Posterior cingulate gyrus (tissue), 11 donors: ENCODE measurements at places on chromosomes 2 and 18.

DNA sequence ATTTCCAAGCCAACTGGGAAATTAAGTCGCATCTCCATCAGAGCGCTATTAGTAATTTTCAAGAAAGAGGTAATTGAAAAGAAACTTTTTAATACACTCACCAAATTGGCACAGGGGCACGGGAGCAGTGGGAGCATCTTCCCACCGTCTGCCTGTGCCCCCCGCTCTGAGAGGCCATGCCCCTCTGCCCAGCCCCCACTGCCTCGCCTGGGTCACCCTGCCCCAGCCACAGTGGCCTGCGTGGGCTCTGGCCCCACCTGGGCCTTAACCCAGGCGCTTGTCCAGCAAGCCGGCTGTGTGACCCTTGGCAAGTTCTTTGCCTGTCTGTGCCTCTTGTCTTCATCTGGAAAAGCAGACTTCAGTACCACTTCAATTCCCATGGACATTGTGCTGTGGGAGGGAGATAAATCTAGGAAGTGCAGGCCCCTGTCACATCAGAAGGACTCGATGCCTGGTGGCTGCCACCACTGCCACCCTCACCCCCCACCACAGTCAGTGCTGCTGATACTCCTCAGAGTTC, 31.9 kb downstream of the GLI2 start:
- DNase-seq = no peak

DNA sequence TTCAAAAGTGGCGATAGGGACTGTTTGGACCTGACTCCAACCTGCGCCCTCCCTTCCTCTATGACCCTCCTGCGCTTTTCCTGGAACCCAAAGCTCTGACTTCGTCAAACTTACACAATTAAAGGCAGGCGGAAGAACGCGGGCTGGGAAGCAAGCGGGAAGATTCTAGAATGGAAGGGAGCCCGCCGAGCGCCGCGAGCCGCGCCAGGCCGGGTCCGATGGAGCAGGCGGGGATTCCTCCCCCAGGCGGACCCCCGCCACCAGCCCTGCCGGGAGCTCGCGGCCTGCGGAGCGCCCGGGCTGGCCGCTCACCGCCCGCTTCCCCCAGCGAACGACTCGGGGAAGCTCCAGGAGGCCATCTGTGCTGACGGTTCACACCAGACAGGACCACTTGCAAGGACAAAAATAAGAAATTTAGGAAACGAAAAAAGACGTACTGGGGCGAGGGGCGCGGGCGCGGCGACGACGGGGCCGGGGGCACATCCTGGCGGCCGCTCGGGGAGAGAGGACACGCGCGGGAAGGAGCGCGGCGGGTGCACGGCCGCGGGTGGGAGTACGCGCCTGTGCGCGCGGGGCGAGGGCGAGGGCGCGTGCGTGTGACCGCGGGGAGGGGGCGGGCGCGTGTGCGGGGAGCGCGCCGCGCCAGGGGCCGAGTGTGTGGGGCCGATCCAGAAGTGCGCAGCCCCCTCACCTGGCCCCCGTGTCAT, 1.1 kb upstream of the SALL3 start:
- peak; percentile 76 for DNase-seq

DNA sequence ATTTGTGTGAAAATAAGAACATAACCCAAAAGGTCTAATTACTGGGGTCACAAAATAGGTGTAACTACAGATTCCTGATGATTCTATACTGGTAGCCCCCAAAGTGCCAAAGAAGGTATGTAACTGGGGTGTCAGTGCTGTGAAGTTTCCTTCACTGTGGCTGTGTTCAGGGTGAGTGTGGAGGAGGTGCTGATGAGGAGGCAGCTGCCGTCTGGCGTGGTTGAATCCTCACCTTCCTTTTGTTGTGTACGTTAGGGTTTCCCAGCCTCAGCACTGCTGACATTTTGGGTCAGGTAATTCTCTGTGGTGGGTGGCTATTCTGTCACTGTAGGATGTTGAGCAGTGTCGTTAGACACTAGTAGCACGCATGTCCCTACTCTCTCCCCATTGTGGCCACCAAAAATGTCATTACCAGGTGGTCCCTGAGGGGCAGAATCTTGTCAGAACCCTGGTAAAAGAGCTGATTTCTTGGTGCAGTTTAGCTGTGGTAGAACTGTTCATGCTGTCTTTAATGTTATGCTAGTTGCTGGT, 31.5 kb downstream of the ADNP2 start:
- DNase-seq = no peak

- DNase-seq = no peak
Observed at GRCh38 chr2:18834341-18834740, 245.0 kb upstream of the NT5C1B start.

DNA sequence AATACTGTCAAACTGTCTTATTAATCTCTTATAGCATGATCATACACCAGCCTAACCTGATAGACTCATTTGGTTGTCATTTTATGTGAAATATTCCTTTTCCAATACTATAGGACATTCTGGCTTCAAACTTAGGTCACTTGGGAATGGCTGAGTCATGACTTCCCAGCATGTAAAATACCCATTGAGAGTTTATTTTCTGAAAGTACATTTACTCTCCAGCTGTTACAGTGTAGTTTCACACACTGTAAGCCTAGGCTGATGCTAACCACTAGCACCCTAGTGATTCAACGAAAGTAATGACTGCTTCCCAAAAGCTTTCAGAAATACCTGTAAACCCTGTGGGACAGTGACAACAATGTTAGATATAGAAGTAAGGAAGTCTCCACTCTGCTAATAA, 93.8 kb downstream of the FIGN start:
- DNase-seq = no peak

- no peak for DNase-seq
Observed at GRCh38 chr18:46856973-46857372, 60.3 kb downstream of the PIAS2 start.

DNA sequence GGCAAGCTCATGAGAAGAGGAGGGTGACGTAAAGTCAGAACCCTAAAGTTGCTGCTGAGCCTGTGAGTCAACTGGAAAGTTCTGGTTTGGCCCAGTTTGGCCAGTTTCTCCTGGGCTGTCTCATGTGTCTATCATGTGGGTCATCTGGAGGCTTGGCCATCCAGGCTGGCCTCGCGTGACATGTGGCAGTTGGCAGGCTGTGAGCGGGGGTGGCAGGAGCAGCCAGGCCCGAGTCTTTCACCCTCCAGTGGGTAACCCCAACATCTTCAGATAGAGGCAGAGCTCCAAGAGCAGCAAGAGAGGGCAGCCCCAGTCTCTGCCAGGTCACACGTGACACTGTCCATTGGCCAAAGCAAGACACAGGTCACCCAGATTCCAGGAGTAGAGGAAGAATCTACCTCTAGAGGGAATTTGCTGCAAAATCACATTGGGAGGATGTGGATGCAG, 51.5 kb downstream of the FHOD3 start:
- DNase-seq = no peak

GRCh38 chr18:13642440-13642827, 83.9 kb downstream of the FAM210A start:
- DNase-seq = peak; percentile 61

- DNase-seq = no peak
Observed at GRCh38 chr2:142981756-142982155, 104.3 kb downstream of the KYNU start.

DNA sequence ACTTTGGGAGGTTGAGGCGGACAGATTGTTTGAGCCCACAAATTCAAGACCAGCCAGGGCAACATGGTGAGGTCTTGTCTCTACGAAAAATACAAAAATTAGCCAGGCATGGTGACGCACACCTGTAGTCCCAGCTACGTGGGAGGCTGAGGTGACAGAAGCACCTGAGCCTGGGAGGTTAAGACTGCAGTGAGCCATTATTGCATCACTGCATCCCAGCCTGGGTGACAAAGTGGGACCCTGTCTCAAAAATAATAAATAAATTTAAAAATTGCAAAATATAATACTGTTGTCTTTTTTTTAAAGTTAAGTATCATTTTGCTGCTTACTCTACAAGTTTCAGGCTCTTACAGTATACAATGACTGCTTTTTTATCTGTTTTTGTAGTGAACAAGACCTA, 4.0 kb upstream of the ANKRD12 start:
- DNase-seq = no peak

DNA sequence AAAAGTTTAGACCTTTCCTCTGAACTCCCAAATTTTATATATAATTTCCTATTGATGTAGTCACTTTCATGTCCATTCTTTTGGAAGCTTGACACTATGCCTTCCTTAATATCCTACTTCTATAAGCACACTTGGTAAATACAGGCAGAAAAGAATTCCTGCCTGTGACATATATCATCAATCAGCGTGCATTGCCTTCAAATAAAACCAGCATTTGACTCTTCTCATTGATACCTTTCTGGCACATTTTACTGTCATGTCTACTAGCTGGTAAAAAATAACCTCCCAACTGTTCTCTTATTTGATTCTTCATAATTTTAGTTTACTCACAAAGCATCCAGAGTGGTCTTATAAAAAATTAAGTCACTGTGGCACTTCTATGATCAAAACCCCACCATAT, 693.5 kb downstream of the CBLN2 start:
- DNase-seq = no peak

DNA sequence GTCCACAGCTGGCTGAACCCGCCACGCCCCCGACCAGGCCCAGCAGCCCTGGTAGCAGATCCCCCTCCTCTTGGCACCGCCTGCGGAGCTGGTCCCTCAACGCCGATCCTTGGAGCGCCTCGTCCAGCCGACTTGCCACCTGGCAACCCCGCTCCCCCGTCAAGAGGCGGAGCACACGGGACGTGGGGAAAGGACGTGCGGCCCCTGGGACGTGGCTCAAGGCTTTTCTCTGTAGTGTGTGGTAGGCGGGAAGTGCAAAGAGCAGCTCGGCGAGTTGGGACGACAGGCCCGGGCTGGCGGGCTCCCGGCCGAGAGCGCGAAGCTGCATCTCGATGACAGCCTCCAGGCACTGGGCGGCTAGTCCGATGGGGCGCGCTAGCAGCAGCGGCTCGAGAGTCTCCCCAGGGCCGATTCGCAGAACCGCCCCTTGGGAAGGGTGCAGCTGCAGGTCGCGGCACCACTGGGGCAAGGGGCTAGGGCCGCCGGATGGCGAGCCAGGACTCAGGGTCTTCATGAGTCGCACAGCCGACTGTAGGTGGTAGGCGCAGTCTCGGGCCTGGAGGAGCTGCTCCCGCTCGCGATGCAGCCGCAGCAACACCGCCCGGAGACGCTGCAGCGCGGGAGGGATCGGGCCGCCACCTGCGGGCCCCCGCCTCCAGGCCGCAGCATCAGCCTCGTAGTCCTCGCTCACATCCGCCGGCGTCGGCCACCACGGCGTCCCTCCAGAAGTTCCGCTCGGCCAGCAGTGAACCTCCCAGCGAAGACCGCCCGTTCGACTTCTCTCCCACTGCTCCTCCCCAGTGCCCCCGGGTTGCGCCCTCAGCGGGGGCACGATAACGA, 617 bp downstream of the CCDC142 start:
- peak; percentile 58 for DNase-seq

- DNase-seq = no peak
Observed at GRCh38 chr2:128644718-128645256, 326.1 kb upstream of the HS6ST1 start.

DNA sequence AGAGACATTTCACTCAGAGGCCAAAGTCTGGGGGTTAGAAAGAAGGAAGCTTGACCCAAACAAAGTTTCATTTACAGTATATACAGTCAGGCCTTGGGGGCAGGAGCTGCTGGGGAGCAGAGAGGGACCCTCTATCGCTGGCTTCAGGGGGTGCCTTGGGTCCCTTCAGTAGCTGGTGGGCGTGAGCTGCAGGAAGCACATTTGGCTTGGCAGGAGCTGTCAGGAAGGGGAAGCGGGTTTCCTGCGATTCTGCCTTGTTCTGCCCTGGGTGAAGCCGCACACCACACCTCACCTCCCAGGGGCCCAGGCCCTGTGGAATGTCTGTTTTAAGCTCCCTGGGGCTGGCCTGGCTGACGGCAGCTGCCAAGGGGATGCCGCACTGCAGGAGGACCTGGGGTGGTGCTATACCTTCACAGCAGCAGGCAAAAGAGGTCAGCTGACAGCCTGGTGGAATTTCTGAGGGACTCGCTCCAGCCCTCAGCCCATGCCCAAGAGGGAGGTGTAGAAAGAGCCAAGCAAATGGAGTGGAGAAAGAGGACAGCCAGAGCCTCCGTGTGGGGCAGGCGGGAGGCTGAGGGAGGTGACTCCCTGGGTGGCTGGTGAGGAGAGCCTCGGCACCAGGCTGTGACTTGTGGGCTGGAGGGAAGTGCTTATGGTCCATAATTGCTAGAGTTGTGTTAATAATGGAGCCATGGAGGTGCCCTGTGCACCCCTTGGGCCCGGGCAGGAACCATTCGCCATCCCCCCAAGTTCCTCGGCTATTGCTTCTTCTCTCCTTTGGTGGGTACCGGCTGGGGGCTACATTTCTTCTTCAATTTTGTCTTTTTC, 43.9 kb downstream of the PSD4 start:
- no peak for DNase-seq

DNA sequence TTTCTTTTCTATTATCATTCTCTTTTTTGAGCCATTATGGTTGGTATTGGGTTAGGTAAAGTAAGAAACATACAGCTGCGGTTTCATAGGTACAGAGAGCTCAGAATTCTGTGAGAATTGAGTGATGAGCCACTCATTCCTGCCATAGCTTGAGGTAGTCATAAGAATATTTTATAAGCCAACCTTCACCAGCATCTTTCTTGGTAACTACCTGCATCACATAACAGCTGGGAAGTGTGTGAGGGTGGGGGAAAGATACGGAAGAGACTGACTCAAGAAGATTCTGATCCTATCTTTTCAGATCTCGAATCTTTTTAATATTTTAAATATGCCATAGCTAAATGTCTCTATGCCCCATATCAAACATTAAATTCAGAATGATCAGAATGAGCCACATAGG, 313.8 kb upstream of the DDX18 start:
- DNase-seq = no peak

DNA sequence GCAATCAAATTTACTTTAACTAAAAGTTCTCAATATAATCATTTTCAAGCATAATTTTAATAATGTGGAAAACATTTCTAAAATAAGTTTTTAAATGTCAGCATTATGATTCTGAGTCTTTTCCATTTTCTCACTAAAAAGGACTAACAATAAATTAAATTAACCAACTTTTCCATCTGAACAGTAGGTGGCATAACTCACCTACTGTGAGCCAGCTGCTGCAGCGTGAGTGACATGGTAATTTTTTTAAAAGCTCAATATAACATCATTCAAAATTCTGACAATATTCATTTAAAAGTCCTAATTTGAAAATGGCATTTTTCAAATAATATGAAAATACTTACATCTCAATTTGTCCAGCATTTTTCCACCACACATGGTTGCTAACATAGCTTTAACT, 66.5 kb downstream of the DTNB start:
- DNase-seq = no peak

- DNase-seq = no peak
Observed at GRCh38 chr2:226216575-226216974, 583.0 kb downstream of the IRS1 start.

GRCh38 chr2:143163499-143163898, 34.3 kb downstream of the ARHGAP15 start:
- no peak for DNase-seq

DNA sequence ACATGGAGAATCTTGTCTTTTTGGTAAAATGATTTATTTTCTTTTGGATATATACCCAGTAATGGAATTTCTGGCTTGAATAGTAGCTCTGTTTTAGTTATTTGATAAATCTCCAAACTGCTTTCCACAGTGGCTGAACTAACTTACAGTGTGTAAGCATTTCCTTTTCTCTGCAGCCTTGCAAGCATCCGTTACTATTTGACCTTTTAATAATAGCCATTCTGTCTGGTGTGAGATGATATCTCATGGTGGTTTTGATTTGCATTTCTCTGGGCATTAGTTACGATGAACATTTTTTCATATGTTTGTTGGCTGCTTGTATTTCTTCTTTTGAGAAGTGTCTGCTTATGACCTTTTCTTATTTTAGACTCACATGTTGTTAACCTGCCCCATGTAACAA, 190.2 kb downstream of the GALR1 start:
- DNase-seq = no peak

- no peak for DNase-seq
Observed at GRCh38 chr2:19879120-19879519, 22.7 kb downstream of the TTC32 start.
